ENCODE measurements at places on chromosomes 16 and 17. TPM values are rescaled to one million over a fixed set of nuclear protein-coding genes. Genes with fewer than 3 reads are reported as not detected.

Gene C17orf107
- total RNA-seq, result 1.9 TPM

Gene TMEM220
- 1.2 TPM for total RNA-seq

Gene CDRT4
- 1.8 TPM for total RNA-seq

Gene C16orf95
- total RNA-seq, result 4.6 TPM

Gene CDH16
- total RNA-seq, result under 0.01 TPM

Gene TBC1D3E
- total RNA-seq, result not detected

Gene CCL4
- total RNA-seq, result not detected

Gene EVPLL
- total RNA-seq, result not detected

Gene APOH
- not detected for total RNA-seq

Gene KRT33A
- not detected for total RNA-seq

Gene TNFRSF12A
- total RNA-seq, result 208 TPM

Gene CCL8
- 1.2 TPM for total RNA-seq

Gene PLD6
- 4.5 TPM for total RNA-seq

Gene DRC3
- 0.83 TPM for total RNA-seq

Gene HS3ST2
- not detected for total RNA-seq

Gene CLEC19A
- not detected for total RNA-seq

Gene TBC1D3G
- total RNA-seq, result not detected

Gene TMEM114
- total RNA-seq, result not detected

Gene CPPED1
- total RNA-seq, result 6.1 TPM

Gene TEKT5
- total RNA-seq, result not detected

Gene CNTNAP4
- total RNA-seq, result not detected

Gene METTL2A
- 16.7 TPM for total RNA-seq

Gene NPIPA8
- not detected for total RNA-seq

Gene ZNF423
- total RNA-seq, result 0.99 TPM

Gene TRAPPC1
- total RNA-seq, result 80.2 TPM

Gene TP53TG3B
- total RNA-seq, result not detected

Gene TMEM238L
- not detected for total RNA-seq

Gene CTRB2
- not detected for total RNA-seq

Gene PRRT2
- 6.0 TPM for total RNA-seq

Gene ODF4
- total RNA-seq, result not detected

Gene SMIM36
- not detected for total RNA-seq

Gene AXIN2
- total RNA-seq, result 1.9 TPM

Gene MT1E
- 167 TPM for total RNA-seq

Gene PRDM7
- not detected for total RNA-seq

Gene KRTAP2-1
- total RNA-seq, result not detected

Gene TMEM92
- total RNA-seq, result under 0.01 TPM

Gene CDH8
- not detected for total RNA-seq

Gene HYDIN
- 0.15 TPM for total RNA-seq

Gene MAPT
- 0.44 TPM for total RNA-seq

Gene COX6A2
- not detected for total RNA-seq

Gene TMEM98
- 255 TPM for total RNA-seq

Gene WNT9B
- total RNA-seq, result not detected

Gene HSD3B7
- 76.7 TPM for total RNA-seq

Gene RFWD3
- total RNA-seq, result 25.2 TPM

Gene NLRC3
- total RNA-seq, result 0.15 TPM

Gene UMOD
- total RNA-seq, result not detected

Gene USB1
- 41.9 TPM for total RNA-seq

Gene KCNJ18
- not detected for total RNA-seq

Gene HAS3
- total RNA-seq, result 0.66 TPM

Gene HP
- not detected for total RNA-seq

Gene SLC5A10
- total RNA-seq, result not detected

Gene CTRB1
- total RNA-seq, result not detected

Gene TPSB2
- not detected for total RNA-seq

Measured in smooth muscle cell of trachea (primary cell).